Activated B cell treated with CpG ODN at 0.5 μM for 24 hours (primary cell): ENCODE measurements at places on chromosomes 12 and 14.

DNA sequence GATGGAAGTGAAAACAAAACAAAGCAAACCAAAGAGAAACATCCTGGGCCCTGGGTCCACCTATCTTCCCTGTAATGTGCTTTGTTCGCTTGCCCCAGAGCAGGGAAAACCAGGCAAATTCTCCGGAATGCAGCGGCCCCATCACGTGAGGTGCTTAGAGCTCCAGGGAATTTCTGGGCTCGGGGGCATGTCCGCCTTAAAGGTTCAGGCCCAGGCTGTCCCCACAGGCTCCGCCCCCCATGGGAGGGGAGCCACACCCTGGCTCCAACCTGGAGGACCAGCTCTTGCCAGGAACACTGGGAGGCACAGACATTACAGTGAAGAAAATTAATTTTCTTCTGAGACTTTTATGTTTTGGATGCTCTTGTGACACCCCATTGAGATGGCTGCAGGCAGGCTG, 69.9 kb downstream of the RBM19 start:
- DNase-seq: no peak

GRCh38 chr12:47773858-47774580, 981 bp downstream of the SLC48A1 start:
- DNase-seq: no peak

GRCh38 chr14:48963231-48963790, 622.9 kb downstream of the RPS29 start:
- no peak for DNase-seq

- DNase-seq: no peak
Measured at GRCh38 chr14:94663965-94664704, 51.9 kb downstream of the SERPINA3 start.

GRCh38 chr14:54000341-54000811, 43.8 kb upstream of the BMP4 start:
- no peak for DNase-seq
